B cell (primary cell): ENCODE measurements at places on chromosomes 1 and 21.

DNA sequence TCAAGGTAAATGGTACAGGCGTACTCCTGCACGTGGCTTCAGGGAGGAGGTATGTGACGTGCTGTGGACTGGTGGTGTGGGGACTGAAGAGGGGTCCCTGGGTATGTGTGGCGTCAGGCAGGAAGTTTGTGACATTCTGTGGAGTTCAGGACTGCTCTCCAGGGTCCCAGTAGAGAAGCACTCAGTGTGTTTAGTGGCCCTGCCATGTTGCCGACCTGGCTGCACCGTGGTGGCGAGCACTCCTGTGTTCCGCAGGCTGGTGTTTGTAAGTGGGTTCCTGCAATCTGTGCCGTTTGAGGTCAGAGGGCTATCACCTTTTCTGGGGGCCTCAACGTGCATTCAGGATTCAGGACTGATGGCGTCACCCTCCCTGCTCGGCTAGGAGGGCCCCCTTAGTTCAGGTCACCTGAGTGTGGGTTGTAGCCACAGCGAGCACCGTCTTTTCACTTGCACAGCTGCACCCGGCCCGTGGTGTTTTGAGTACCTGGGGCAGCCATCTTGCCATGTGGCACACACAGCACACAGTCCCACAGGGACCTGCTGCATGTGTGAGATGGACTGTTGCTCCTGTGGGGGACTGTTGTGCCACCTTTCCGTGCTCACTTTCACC lies 26.5 kb downstream of the SNAP47 start:
- DNase-seq, result no peak

GRCh38 chr1:15173863-15174614 lies 20.5 kb downstream of the TMEM51 start:
- DNase-seq, result no peak

DNA sequence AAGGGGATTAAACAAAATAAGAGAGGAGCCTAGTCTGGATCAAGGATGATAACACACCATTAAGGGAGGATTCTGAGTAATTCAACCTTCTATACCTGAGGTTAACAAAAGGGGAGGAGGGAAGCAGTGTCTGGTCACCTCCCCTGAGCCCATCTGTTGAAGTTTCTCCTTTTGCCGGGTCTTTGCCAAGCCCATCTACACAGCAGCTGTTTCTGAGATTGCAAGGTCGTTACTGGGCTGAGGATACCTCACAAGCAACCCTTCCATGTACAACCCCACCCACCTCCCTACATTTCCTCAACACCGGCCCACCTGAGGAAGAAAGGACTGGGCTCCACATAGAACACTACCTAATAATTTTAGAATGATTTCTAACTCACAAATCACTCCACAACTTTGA lies 26.3 kb downstream of the LRRC52 start:
- no peak for DNase-seq

- no peak for DNase-seq
Observed at GRCh38 chr1:49576327-49576901, 447.3 kb downstream of the AGBL4 start.

DNA sequence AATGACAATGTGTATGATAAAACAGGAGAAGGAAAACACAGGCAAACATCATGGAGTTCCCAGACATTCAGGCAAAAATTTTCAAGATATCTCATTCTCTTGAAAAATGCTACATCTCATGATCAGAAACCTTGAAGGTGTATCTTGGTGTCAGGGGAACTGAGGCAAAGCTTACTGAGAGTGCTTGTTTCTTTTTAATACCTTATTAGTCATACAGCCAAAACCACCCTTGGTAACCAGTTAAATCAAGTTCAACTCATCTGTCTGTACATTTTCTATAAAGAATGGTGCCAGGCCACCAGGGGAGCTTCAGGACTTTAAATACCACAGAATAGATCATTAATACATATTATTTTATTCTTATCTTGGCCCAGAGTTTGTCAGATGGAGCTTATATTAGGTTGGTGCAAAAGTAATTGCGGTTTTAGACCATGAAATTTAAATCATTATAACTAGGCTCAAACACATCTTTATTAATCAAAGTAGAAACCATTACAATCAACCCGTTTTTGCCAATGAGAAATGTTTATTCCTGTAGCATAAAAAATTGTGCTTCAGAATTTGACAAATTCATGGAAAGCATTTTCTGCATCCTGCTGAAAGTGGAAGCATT lies 1036.0 kb downstream of the AMY1C start:
- DNase-seq, result no peak

DNA sequence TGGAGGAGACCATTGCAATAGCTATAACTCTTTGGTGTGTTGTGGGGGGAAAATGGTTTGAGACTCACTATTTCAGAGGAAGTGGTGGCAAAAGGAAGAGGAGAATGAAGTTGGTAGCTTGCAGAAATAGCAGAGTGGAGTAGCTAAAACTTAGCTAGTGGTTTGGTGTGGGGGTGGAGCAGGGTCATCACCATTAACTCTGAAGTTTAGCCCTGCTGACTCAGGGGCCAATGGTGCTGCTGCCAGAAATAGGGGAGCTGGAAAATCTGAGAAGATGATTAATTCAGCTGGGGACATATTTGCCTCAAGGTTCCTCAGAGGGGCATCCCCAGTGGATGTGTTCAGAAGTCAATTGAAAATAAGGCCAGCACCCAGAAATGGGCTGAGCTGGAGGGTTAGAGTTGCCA lies 65.4 kb downstream of the RUNX1 start:
- DNase-seq, result no peak

DNA sequence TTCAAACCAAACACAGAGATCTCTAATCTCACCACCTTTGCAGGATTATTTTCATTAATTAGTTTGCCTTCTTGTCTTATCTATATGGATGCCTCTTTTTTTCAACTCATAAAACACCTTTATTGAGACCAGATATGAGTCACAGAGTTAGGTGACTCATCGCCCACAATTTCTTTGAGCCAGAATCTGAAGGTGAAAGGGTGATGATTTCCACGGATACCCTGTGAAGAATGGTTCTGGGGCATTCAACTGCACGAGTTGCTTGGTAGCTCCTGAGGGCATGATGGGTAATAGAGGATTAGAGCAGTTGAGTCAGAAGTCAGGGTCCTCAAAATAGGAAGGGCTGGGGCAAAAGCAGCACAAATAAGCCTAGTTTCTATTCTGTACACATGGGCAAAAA lies 128.2 kb downstream of the TBX19 start:
- no peak for DNase-seq

DNA sequence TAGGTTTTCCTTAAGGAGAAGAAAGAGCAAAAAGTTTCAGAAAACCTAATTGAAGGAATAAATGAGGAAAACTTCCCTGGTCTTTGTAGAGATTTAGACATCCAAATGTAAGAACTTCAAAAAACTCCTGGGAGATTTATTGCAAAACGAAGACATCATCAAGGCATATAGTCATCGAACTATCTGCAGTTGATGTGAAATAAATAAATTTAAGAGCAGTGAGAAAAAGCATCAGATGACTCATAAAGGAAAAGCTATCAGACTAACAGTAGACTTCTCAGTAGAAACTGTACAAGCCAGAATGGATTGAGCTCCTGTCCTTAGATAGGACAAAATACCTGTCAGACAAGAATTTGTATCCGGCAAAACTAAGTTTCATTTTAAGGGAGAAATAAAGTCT lies 569.4 kb upstream of the ADAMTS5 start:
- no peak for DNase-seq
